ENCODE measurements at places on chromosomes 13 and 19.

DNA sequence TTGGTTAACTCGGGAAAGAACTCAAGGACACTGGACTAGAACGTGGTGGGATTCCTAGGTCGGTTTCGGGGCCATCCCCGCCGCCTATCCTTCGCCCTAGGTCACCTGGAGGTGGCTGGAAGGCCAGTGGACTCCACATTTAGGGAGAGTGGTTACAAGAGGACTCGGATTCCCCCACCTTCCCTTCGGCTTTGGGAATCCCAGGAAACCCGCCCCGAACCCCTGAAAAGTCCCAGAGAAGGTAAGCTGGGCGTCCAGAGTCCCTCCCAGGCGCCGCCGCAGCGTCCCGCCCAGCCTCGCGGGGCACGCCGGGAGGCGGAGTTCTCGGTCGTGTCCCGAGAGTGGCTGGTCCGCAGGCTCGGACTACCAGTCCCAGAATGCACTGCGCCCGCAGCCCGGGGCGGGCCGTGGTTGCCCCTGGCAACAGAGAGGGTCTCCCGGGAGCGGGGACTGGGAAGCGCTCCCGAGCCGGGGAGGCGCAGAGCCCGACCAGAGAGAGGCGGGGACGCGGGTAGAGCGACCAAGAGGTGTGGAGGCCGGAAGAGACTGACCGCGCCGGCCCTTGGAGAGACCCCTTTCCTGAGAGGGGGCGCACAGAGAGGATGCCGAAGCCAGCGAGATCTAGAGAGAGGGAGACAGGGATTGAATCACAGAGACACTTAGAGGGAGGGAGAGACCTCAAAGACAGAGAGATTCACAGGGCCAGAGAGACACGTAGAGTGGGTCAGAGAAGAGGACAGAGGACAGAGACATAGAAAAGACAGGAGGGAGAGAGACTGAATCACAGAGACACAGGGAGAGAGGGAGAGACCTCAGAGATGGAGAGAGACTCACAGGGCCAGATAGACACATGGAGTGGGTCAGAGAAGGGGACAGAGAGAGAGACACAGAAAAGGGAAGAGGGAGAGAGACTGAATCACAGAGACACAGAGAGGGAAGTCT lies 2.6 kb upstream of the PRKCG start:
- DNase-seq = no peak

- DNase-seq = no peak
Measured at GRCh38 chr13:19766591-19766990, 16.2 kb downstream of the PSPC1 start.

DNA sequence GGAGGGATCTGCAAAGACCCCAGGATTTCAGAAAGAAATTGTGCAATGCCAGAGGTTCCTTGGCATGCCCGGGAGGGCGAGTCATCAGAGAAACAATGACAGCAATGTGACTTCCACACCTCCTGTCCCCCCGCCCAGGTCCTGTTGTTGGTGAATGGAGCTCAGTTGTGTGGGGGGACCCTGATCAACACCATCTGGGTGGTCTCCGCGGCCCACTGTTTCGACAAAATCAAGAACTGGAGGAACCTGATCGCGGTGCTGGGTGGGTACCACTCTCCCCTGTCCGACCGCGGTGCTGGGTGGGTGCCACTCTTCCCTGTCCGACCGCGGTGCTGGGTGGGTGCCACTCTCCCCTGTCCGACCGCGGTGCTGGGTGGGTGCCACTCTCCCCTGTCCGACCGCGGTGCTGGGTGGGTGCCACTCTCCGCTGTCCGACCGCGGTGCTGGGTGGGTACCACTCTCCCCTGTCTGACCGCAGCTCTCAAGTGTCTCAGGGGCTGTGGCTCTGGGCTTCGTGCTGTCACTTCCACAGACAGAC lies 5.2 kb upstream of the F10 start:
- no peak for DNase-seq

DNA sequence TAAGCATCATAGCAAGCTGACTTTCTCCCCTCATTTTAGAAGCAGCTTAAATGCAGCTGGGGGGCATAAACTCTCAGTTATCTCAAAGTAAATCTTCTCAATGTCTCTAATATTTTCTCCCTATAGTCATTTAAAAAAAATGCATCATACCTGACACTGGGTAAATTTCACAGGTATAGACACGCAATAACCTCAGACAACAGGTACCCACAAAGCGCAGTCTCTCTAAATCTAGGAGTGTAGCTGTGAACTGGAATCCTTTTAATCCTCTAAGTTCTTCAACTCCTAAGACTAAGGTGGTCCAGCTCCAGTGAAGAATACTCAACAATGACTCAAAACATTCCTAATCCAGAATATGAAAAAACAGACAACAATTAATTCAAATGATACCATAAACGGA lies 141.2 kb downstream of the MYCBP2 start:
- DNase-seq = no peak

DNA sequence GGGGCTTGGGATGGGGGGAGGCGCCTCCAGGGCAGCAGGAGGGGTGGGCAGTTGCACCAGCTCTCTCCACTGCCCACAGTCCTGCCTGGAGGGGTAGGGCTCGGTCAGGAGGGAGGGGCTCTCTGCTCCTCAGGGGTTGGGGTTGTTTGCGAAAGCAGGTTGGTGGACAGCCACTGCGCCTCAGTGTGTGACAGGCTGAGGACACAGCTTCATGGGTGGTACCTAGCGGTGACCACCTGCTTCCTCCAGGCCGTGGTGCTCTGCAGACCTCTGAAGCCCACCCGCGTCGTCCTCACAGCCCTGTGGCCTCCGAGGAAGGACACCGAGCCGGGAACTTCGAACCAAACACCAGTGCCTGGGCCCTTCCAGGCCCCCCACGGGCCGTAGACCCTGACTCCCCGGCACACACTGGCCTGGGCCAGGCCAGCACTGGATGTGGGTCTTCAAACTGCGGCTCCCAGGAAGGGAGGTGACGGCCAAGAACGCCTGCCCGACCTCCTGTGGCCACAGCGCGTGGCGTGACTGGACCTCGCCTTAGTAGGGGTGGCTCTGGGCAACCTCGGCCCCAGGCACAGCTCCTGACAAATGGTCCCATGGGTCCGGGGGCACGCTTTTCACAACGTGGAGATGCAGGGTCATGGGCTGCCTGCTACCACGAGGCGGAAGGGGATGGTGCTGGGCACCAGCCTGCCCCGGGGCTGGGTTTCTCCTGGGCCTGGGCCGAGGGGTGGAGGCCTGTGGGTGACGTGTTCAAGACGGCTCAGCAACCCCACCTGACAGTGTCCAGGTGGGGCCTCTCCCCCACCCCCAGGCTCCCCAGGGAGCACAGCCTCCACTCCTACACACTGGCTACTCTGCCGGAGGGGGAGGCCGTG lies 173.2 kb downstream of the KDM4B start:
- no peak for DNase-seq

All from AG04449 (cell line).